Cardiac septum (tissue), 1 donor: ENCODE measurements at places on chromosomes 16 and 17. TPM values are rescaled to one million over a fixed set of nuclear protein-coding genes. Genes with fewer than 3 reads are reported as not detected.

GRCh38 chr16:87048730-87049115 is 268.5 kb downstream of the C16orf95 start:
- peak; percentile 20 for DNase-seq

DNA sequence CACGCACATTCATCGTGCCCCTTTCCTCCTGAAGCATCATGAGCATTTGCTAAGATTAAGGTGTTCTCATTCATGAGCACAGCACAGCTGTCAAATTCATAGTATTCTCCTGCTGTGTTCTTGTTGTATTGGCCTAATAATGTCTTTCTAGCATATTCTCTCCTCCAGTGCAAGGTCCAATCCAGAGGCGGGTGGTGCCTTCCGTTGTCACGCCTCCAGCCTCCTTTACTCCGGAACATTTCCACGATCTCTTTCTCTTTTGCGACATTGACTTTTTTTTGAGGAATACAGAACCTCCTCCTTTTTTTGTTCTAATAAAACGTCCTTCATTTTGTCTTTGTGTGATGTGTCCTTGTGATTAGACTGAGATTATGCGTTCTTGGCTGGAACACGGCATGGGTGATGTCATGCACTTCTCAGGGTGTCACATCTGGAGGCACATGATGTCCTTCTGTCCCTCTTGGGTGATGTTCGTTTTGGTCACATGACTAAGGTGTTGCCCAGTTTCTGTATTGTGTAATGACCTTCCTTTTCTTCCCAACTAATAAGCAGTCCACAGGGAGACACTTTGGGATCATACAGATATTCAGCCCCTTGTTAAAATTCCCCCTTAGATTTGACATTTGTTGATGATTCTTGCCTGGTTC is 66.3 kb downstream of the CLEC16A start:
- DNase-seq: no peak

GRCh38 chr16:3223913-3224515 is 10.9 kb downstream of the ZNF200 start:
- DNase-seq: no peak

DNA sequence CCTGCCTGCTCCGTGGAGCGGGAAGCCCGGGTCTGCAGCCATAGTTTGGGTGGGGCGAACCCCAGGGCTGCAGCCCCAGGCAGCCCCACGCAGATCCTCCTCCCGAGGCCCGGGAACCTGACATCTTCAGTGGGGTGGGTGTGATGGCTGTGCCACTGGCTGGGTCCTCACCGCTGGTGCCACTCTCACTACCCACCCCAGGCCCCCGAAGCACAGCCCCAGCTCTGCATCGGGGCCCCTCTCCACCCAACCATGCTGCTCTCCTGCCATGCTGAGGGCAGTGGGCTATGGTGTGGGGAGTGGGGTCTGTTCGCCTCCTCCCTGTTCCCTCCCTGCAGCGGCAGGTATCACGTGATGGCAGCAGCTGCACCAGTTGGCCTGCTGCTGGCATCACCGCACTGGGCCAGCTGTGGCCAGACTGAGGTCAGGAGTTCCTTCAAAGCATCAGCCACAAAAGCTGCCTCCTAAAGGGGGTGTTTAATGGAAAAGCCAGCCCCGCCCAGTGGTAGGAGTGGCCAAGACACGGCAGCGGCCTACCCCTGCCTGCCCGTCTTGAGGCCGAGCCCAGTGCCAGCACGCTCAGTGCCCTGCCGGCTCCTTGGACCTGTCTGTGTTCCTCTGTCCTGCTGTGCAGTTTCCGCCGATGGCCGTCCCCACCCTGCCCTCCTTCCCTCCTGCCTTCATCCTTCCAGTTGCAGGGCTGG is 10.8 kb downstream of the KCTD5 start:
- DNase-seq: no peak

DNA sequence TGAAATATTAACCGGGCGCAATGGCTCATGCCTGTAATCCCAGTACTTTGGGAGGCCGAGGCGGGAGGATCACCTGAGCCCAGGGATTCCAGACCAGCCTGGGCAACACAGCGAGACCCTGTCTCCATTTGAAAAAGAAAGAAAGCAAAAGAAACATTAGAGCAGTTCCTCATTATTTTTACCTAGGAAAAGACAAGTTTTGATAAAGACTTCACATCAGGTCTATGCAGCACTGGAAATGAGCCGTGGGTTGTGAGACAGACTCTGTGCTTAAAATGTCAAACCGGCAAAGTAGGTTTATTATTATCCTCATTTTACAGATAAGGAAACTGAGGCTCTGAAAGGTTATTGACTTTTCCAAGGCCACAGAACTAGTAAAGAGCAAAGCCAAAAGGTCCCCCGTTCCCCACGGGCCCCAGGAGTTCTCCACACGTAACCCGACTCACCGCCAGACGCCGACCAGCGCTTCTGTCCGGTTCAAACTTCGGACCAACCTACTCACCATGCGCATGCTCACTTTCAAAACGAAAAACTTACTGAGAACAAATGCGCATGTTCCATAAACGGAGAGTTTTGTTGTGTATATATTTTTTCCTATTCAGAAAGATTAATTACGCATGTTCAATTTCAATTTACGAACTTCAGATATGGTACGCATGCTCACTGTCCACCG is 356 bp downstream of the TUBD1 start:
- no peak for DNase-seq

DNA sequence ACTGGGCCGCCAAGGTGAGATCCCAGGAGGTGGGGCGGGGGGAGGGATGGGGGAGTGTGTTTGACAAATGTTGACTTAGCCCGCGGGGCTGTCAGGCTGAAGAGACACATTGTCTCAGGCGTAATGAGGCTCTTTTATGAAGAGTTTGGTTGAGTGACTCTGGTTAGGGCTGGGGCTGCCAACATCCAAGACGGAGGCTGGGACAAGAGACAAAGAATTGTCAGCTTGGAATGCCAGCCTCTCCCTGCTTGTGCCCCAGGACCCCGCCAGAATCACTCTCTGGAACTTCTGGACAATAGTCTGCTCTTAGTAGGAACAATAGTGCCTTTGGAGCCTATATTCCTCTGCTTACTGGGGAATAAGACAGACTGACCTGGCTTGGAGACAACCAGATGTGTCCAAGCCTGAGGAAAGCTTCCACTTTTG is 24.0 kb downstream of the PCTP start:
- no peak for DNase-seq

DNA sequence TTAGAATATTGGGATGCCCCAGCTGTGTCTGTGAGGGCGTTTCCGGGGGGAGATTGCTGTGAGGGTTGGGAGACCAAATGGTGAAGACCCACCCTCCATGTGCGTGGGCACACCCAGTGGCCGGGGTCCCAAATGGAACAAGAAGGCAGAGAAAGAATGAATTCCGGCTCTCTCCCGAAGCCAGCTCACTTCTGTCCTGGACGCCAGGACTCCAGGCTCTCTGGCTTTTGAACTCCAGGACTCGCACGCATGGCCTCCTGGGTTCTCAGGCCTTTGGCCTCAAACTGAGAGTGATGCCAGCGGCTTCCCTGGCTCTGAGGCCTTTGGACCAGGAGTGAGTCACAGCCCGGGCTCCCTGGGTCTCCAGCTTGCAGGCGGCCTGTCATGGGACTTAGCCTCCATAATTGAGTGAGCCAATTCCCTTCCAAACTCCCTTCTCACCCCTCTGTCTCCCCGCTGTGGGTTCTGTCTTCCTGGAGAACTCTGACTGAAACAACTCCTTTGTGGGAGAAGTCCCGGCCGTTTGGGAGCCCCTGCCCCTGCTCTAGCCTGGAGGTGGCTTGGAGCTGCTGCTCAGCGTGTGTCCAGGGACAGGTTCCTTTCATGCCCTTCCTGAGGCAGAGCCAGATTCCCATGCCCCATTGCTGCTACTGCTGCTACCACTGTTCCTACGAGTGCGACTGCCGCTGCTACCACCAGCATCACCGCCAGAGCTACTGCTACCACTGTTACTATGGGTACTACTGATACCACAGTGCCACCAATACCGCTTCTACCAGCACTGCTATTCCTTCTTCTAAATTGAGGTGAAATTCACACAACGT is 49.8 kb upstream of the CBX4 start:
- no peak for DNase-seq

DNA sequence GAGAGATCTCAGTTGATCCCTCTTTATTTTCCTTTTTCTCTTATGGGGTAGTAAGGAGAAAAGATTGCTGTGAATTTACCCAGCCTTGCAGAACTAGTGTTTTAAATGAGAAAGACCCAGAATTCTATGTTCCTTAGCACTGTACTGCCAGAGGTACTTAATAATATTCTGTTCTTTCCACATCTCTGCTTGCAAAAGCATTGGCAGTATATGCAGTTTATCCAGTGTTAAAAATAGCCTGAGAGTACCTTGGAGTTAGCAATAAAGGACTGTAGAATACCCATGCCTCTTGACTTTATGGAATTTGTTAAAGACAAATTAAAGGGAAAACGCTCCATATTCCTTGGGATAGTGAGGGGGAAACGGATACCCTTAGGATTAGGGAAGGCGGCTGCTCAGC is 11.9 kb downstream of the SLC7A6 start:
- DNase-seq: no peak

DNA sequence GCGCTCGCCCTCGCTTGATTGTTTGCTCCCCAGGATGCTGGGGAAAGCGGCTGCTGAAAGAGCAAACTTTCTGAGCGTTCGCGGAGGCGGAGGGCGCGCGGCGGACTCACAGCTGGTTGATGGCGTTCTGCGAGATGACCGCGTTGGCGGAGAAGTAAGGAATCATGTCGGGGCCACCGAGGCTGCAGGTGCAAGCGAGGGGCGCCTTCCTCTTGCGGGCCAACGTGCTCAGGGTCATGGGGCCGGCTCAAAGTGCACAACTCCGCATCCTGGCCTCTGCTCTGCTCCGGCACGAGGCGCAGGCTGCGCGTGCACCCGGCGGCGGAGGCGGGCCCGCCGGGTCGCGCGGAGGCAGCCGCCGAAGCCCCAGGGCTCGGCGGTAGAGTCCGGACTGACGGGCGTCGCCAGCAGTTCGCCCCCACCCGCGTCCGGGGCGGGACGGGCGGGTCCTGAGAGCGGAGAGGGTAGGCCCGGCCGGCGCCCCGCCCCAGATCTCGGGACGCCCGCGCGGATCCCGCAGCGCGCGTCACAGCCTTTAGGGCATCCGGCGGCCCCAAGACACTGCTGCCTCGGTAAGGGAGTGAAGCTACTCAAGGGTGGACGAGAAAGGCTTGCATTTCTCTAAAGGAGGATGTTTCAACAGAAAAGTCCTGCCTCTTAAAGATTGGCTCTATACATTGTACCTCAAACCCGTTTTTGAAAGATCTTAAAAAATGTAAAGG is 138.5 kb upstream of the CORO6 start:
- DNase-seq: peak; percentile 96

- DNase-seq: no peak
Measured at GRCh38 chr17:65099941-65100315, 37.2 kb upstream of the RGS9 start.

DNA sequence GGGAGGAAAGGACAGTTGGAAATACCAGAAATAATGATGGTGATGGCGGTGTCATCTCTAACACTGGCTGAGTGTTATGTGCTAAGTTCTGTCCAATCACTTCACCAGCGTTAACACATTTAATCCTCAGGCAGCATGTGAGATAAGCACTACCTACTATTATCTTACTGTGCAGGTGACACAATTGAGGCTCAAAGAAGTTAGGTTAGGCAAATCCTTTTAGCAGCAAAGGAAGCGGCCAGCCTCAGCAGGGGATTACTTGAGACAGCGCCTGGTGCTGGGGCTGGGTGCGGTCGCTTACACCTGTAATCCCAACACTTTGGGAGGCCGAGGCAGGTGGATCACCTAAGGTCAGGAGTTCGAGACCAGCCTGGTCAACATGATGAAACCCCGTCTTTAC is 18.7 kb upstream of the DHX8 start:
- no peak for DNase-seq

- no peak for DNase-seq
Measured at GRCh38 chr17:41793784-41794539, 7.5 kb upstream of the JUP start.

GRCh38 chr16:28623172-28623711 is 13.4 kb upstream of the SULT1A1 start:
- no peak for DNase-seq

- DNase-seq: no peak
Measured at GRCh38 chr16:9381905-9382304, 290.5 kb downstream of the HAPSTR1 start.

- peak; percentile 77 for DNase-seq
Measured at GRCh38 chr17:77140878-77141767, at the start of gene SEC14L1. SEC14L1 (plus strand) TSS chr17:77140969; CDS start chr17:77143597, 2,628 bp downstream.

GRCh38 chr17:72985882-72986720 is 106.4 kb downstream of the SLC39A11 start:
- DNase-seq: peak; percentile 81

GRCh38 chr17:14594690-14595089 is 293.8 kb downstream of the HS3ST3B1 start:
- no peak for DNase-seq

- DNase-seq: peak; percentile 26
Measured at GRCh38 chr16:70578035-70578434, 54.4 kb downstream of the SF3B3 start.

- DNase-seq: no peak
Measured at GRCh38 chr16:73149334-73149733, 101.4 kb upstream of the ZFHX3 start.

GRCh38 chr16:50526796-50527195 is 21.4 kb upstream of the NKD1 start:
- DNase-seq: peak; percentile 38

GRCh38 chr17:35870906-35871819 is 2.5 kb upstream of the HEATR9 start:
- no peak for DNase-seq

Gene KRT25
- total RNA-seq: not detected

Gene PIGW
- 4.3 TPM for total RNA-seq

Gene SALL1
- 0.22 TPM for total RNA-seq

Gene KIF19
- total RNA-seq: 0.08 TPM

Gene RBFOX1
- total RNA-seq: 27.1 TPM

Gene HS3ST6
- not detected for total RNA-seq

Gene NPW
- total RNA-seq: not detected

Gene GP1BA
- not detected for total RNA-seq

Gene TEKT1
- not detected for total RNA-seq
